ENCODE measurements at places on chromosomes 2 and 18. TPM values are rescaled to one million over a fixed set of nuclear protein-coding genes. Genes with fewer than 3 reads are reported as not detected.
A peak's percentile ranks its signal among the peaks of the same experiment; 100 is the strongest.

DNA sequence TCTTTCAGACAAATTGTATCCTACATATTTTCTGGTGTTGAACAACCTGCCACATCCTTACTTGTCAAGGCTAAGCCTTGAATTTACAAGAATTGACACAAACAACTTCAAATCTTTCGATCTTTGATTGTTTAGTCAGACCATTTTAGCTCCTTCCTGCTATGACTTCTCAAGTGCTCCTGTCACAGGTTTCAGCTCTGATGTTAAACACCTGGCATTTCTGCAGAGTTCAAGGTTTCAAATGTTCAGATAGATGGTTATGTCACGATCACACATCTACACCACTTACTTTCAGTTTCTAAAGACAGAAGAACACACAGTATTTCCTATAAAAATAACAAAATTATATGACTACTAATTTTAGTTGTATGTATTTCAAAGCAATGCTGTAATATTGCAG, 84.0 kb downstream of the RND3 start:
- no peak for DNase-seq

- DNase-seq = no peak
Measured at GRCh38 chr2:171723716-171724683, 36.7 kb downstream of the DYNC1I2 start.

DNA sequence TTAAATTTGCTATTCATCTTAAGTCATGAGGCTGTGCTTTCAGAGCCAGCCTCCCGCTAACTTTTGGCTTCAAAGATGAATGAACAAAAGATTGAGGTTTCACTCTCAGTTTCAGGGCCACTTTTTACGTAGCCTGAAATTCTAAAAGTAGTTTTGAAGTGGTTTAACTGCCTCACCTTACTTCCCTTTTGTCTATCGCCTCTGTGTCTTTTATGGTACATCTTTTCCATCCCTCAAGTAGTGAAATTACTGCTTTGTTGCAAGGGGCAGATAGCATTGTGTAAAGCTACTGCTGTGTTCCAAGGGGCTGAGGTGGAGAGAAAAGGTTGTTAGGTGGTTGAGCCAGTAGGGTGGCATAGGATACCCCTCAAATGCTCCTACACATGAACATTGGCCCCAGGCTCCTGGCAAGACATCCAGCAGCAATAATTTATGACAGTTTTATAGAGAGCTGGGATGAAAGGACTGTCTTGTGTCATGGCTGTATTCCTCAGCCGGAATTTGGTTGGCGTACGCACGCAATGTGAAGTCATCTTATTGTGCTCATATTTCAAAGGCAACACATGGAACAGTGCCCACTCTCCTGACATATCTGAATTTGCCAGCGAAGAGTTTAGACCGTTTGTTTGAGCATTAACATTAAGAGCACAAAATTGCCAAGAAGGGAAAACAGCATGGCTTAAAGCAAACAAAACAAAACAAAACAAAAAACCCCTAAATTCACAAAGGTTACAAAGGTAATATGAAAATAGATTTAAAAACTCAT, 32.2 kb downstream of the QPCT start:
- peak; percentile 88 for DNase-seq

DNA sequence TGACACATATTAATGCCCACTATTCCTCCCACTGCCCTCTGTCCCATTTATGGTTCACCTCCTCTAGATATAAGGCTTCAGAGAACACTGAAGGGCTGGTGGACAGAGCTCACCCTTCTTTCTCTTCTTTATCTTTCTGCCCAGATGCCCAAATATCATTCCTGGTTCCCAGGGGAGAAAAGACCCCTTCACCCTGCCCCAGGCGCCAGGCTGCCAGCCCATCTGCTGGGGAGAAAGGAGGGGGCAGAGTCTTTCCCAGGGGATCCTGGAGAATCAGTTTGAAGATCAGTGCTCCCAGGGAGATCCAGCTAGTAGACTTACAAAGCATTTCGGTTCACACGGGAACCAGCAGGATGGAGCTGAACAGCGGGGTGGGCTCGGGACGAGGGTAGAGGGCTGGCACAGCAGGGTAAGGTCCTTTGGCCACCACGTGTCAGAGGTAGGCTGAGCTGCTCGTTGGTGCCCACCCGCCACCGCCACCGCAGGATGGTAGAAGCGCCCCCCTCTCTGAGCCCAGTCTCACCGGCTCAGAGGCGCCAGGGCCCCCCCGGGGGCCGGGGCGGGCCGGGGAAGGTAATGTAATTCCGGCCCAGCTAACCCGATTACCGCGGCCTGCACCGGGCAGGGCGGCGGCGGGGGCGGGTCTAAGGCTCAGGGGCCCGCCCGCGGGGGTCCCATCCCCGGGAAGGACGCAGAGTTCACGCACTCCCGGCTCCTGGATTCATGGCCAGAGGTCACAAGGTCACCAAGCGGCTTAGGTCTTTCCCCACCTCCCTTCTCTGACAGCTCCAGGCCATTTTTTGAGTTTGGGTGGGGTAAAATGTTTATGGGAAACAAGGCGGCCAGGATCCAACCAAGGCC, 1.3 kb upstream of the TLX2 start:
- no peak for DNase-seq

GRCh38 chr2:35989040-35989439, 366.5 kb upstream of the CRIM1 start:
- no peak for DNase-seq

DNA sequence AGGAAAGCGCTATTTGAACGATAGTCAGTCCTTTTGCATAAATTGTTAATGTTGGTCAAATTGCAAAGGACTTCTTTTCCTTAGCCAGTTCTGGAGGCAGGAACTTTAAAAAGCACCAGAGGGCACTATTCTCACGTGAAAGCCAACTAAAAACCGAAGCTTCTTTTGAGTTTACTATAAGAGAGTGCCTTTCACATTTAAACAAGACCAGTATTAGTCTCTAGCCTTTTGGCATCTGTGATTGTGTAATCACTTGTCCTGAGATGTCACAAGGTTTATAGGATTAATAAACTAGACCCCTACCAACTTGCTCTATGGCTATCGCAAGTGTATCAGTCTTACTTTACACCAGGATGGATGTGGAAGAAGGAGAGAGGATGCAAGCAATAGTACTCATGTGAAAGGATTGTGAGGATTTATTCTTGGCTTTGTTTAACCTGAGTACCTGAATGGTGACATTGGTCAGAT, 14.4 kb upstream of the STAT4 start:
- no peak for DNase-seq

GRCh38 chr18:8830067-8831060, 125.0 kb downstream of the MTCL1 start:
- no peak for DNase-seq

- no peak for DNase-seq
Measured at GRCh38 chr2:126826491-126826890, 72.2 kb upstream of the TEX51 start.

GRCh38 chr18:45664824-45665763, 49.8 kb downstream of the SLC14A2 start:
- peak; percentile 57 for DNase-seq

DNA sequence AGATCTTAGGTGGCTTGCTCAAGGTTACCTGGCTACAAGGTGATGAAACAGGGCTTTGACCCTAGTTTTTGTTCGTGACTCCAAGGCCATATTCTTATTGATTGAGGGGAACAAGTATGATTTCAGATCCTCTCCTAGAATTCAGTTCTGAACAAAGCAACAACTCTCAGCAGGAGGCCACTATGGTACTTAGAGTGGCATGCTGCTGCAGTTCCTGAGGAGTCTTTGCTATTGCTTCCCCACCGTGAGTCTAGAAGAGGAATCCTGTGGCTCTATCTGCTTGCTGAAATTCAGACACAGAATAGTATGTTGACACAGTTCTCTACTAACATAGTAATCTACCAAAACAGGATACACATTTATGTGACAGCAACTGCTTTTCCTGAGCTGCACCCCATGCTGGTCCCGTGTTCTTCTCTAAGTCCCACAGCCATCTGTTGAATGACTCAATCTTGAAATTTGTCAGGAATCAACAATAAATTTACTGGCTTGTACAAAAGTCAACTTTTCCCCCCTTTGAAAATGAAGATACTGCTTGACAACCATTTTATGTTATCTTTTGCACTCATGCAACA, 4.1 kb downstream of the TGFBRAP1 start:
- DNase-seq = no peak

GRCh38 chr2:98580656-98581284, 27.5 kb downstream of the COA5 start:
- DNase-seq = no peak

DNA sequence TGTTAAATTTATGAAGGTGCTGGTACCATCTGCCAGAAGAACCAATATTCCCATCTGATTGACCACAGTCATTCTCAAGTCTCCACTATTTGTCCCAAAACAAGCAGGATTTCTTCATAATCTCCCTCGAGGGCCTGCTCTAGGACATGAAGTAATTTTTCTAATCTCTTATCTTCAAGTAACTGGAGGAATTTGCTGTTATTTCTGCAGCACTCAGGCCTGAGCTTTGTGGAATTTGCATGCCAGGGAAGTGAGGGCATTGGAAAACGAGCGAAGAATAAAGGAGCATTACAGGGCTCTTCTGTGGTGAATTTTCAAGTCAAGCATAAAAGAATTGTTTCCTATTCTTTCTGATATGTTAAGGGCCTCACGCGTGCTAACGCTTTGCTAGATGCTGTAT, 161.2 kb upstream of the EPAS1 start:
- no peak for DNase-seq

DNA sequence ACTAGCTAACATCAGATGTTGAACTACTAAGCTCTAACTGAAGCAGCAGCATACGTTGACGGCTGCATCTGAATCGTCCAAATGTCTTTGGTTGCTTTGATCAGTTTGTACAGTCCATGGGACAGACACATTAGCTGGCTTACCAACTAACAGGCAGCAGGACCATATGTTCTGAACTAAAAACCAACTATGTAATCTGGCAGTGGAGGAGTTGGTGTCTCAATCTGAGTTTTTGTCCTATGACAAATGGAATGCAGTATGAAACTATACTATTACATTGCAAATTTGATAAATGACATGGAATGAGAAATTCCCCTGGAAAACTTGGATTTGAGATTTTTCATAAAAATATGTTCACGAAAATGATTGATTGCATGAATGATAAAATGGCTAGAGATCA, 79.5 kb downstream of the EPHA4 start:
- DNase-seq = no peak

GRCh38 chr2:181421464-181421863, 35.7 kb upstream of the ITGA4 start:
- DNase-seq = no peak

DNA sequence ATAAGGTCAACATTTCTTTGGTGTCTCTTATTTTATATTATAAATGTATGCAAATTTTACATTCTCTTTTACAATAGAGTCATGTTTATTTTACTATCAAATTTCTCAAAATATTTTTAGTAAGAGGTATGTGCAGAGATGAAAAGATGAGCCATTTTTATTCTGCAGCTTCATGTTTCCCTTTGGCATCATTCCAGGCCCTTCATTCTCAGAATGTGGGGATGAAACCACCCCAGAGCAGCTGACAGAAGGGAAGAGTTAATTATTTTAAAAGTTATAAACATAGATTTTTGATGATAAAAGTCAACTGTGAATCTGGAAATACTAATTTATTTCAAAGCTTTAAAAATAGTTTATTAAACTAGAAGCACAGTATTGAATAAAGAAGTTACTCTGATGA, 12.8 kb upstream of the FSHR start:
- no peak for DNase-seq

DNA sequence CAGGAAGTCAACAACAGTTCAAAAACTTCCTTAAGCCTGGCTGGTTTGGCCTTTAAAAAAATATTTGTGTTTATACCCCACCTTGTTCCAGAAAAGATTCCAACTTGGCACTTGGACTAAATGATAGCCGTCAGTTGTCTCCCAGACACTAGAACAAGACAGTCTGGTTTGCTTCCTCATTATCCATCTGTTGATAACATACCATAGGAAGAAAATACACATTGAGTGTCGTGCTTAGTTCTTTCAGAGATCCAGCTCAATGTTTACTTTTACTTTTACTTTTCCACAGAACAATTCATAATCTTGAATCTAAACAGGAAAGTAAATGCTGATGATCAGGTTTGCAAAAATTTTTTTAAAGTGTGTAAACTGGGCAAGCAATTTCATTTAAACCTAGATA, 2.4 kb upstream of the VPS54 start:
- DNase-seq = no peak

- no peak for DNase-seq
Measured at GRCh38 chr2:127669056-127669455, 6.3 kb downstream of the LIMS2 start.

DNA sequence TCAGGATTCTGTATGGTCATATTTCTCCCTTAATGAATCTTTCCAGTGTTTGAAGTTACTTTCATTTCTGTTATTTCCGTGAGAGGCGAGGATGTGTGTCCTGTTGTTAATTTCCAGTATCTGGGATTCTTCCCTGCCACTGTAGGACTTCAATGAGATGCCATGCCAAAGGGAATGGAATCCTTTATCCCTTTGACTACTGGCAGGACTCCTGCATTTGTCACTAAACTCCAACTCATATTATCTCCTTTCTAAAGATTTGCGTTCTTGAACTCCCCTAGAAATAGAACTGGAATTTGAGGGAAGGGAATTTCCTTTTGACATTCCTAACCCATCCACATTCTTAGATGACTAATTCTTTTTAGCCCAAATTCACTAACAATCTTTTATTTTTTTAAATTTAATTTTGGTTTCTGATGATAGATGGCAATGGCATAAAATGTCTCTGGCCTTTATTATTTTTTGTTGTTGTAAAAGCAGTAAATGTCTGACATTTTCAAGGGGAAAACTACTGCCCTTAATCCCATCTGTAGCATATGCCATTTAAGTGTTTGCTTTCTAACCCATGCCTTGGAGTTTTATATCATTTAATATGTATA, 87.8 kb upstream of the EML6 start:
- DNase-seq = no peak

GRCh38 chr2:227804975-227805374, 8.7 kb upstream of the CCL20 start:
- DNase-seq = no peak

DNA sequence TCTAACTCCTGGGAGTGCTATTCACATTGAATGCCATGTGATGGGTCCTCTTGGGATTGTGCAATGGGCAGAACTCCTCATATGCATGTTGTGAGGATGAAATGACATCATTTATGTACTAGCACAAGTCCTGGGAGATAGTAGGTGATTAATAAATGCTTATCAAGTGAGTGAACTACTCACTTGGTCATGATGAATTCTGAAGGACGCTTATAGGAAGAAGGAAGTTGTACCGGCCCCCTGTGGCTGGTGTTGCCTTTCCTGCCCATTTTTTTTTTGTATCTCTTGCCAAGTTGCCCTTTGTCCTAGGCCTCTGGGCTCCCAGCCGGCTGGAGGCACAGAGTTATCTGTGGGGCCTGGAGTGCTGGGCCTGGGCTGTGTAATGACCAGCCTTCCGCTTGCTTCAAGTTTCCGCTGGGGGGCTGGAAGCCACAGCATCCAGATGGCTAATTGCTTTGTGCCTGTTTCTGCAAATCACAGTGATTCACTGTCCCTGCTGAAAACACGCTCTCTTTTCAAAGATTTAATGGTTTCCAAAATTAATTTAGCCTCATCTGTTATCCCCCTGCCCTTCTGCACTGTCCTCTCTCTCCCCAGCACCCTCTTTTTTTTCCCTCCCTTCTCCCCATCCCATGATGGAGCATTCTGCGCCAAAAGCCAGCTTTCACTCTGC, 33.7 kb upstream of the MRPL33 start:
- no peak for DNase-seq

TMEM150A gene
- total RNA-seq = 7.8 TPM

LIMS2 gene
- 298 TPM for total RNA-seq

SLC23A3 gene
- 1.8 TPM for total RNA-seq

MBP gene
- 12.1 TPM for total RNA-seq

PLA2R1 gene
- 25.4 TPM for total RNA-seq

GRB14 gene
- total RNA-seq = not detected

EFEMP1 gene
- total RNA-seq = 57.0 TPM

FAM228B gene
- 55.7 TPM for total RNA-seq
